ENCODE measurements at places on chromosomes 11 and 22. TPM values are rescaled to one million over a fixed set of nuclear protein-coding genes. Genes with fewer than 3 reads are reported as not detected.

DNA sequence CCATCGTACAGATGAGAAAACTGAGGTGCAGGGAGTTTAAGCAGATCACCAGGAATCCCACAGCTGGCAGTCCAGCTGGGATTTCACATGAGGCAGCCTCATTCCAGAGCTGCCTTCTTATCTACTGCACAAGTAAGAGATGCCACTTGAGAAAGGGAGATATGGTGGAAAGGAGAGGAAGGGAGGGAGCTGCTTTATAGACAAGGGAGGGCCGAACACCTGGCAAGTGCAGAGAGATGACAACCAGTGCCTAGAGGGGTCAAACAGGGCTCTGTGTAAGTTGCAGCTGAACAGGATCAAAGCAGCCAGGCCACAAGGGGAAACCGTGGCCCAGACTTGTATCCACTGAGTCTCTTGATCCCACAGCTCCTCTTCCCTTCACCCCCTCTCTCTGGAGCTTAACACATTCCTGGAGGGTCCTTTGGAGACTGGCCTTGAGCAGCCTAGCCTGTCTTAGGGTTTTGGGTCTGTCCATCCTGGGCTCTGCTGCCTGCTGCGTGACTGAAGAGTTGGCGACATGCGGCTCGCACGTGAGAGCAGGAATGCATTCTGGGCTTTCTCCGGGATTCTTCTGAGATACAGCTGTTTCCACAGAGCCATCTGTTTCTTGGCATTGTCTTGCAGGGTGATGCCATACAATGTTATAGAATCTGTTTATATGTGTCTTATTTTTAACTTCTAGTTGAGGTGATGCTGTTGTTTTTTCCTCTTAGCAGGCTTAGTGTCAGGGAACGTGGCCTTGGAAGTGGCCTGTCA lies 268.5 kb upstream of the SYN3 start:
- DNase-seq: no peak

GRCh38 chr11:110798201-110798900 lies 86.1 kb upstream of the ARHGAP20 start:
- DNase-seq: no peak

SPTBN2 gene
- total RNA-seq: 0.98 TPM

BIRC3 gene
- 88.0 TPM for total RNA-seq

TRMT2A gene
- total RNA-seq: 94.6 TPM
